Activated CD8-positive, alpha-beta T cell treated with anti-CD3 and anti-CD28 coated beads for 36 hours (primary cell): ENCODE measurements at places on chromosomes 5 and 9. TPM values are rescaled to one million over a fixed set of nuclear protein-coding genes. Genes with fewer than 3 reads are reported as not detected.

DNA sequence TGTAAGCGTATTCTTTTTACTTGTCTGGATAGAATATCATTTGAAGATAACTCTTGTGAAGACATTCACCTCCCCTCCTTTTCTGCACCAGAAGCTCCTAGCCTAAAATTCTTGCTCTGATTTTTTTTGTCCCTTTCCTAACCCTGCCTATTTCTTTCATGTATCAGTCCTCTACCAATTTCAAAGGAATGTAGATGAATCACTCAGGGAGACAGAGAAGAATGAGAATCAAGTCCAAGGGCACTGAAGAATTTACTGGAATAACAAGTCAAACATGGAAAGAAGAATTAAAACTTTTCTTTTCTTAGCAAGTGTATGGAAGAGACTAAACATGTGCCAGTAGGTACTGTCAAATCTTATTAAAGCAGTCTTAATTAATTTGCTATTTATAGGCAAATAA lies 618.7 kb downstream of the DNAH5 start:
- no peak for DNase-seq

GRCh38 chr9:89486681-89487080 lies 11.2 kb downstream of the SEMA4D start:
- DNase-seq = no peak

DNA sequence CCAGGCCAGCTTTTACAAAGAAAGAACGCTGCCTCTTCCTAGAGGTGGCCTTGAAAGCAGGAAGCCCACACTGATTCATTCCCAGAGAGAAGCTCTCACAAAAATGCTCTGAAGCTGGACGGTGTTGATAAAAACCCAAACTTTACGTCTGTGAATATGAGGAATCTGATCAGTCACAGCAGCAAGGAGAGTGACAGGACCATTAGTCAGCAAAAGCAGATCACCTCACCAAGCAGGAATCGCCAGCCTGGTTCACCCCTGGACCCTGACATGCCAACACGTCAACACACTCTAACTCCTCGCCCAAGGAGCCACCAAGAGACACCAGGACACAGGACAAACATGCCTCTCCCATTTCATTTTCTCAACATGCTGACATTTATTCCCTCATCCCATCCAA lies 70.6 kb upstream of the ZNF622 start:
- DNase-seq = no peak

DNA sequence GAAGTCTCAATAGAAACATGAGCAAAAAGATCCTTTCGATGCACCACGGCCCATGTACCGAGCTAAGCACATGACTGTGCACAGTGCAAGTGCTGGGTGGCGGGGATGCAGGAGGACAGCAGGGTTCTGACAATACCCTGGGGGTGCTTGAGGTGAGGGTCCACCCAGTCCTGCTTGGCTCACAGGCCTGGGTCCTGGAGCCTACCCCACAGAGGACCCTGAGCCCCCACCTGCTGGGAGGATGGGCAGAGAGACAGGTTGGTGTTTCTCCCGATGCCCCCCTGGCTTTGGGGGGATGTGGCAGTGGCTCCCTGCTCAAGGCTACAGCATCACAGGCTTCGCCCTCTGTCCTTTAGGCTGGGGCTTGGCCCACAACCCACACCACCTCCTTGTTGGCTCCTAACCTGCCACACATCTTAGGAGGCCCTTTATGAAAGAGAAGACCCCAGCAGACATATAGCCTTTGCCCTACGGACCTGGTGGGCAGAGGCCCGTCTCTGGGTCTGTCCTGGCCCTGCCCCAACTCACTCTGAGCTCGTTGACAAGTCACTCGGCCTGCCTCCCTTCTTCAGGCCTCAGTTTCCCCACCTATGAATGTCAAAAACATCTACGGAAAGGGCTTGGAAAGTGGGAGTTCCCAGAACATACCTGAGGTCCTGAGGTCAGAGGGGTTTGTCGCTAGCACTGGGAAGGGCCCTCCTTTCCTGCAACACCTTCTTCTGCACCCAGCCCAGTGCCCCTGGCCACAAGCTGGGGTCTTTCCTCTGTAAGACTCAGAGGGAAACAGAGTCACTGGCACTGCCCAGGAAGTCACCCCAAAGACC lies 50.3 kb downstream of the BARX1 start:
- no peak for DNase-seq

Gene NR2F1-AS1
- not detected for total RNA-seq
